ENCODE measurements at places on chromosomes 12 and 14.

- DNase-seq: no peak
These were observed 366.3 kb downstream of the DPF3 start for GRCh38 chr14:72527591-72527990.

DNA sequence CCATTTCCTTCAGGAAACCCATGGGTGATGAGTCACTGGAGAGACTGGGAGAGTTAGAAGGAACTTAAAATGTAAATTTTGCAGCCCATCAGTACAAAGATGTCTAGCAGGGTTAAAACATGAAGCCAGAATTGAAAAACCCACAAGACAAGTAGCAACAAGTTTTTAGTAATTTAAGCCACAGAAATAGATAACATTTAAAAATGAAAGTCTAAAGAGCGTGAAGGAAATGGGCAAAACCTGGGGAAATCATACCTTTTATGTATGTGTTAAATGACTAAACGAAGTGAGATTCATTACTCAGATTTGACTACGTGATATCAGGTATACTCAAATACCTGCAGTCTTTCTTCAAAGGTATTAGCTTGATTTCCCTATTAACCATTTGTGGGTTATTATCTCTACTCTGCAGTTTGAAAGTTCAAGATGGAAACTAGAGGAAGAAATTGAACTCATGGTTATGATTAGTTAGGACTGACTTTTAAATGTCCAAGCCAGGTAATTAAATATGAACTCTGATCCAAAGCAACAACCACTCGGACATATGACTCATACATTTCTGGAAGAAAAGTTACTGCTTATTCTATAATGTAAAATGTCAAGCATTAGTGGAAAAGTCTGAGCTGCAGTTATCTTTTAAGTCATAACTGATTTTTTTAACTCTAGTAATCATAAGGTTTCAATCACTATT, 84.1 kb downstream of the ITPR2 start:
- no peak for DNase-seq

DNA sequence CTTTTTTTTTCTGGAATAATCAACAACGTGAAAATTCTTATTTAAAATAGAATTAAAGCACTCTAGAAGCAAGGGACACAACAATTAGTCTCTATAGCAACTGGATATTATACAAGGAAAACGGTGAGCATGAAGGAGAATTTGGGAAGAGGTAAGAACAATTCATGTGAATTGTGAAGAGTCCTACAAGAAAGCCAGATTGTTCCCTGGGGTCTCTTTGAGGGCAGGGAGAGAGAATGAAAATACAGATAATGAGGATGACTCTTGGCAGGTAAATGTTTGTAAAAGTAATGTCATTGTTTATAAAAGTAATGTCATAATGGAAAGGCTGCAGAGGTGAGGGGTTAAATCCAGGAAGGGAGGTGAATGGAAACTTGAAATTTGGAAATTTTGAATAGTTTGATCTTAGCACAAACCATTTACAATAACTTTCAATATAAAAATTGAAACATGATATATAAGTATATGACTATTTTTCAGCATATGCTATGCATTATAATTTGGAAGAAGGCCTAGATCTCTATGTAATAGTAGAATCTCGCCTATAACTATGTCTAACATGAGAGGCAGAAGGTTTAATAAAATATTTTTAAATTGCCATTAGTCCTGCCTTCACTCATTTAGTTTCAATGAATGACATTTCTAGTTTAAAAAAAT, 378.8 kb upstream of the DCN start:
- no peak for DNase-seq

DNA sequence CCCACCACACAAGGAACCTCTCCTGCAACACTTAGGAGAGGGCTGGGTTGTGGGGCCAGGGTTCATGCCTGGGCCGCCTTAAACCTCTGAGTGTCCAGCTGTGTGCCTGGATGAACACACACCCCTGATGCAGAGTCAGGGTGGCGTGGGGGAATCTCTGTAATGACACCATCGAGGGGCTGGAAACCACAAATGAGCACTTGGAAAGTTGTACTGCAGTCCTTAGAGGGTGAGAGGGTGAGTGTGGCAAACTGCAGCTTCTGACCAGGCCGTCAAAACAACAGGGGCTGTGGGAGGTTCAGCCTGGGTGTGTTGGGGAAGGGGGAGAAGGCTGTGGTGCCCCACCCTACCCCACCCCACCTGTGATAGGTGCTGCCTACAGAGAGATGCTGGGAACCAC, 12.4 kb upstream of the KRT5 start:
- DNase-seq: no peak

- DNase-seq: no peak
These were observed 31.9 kb downstream of the SEC23A start for GRCh38 chr14:39071096-39071495.
